T-helper 22 cell (primary cell): ENCODE measurements at places on chromosomes 1 and 21.

DNA sequence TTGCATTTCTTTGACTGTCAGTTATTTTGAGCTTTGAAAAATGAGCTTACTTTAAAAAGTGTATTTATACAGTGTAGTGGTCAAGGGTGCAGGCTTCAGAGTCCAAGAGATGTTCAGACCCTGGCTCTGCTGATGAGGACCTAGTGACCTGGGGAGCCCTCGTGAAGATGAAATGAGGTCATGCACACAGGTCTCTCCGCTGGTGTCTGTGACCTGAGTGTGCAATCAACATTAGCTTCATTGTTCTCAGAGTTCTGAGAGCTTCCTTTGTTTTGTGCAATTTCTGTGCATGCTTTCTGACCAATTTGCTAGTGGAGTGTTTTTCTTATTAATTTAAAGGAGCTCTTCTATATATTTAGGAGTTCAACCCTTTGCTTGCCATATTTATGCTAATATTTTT lies 71.3 kb downstream of the RIPK4 start:
- no peak for DNase-seq

DNA sequence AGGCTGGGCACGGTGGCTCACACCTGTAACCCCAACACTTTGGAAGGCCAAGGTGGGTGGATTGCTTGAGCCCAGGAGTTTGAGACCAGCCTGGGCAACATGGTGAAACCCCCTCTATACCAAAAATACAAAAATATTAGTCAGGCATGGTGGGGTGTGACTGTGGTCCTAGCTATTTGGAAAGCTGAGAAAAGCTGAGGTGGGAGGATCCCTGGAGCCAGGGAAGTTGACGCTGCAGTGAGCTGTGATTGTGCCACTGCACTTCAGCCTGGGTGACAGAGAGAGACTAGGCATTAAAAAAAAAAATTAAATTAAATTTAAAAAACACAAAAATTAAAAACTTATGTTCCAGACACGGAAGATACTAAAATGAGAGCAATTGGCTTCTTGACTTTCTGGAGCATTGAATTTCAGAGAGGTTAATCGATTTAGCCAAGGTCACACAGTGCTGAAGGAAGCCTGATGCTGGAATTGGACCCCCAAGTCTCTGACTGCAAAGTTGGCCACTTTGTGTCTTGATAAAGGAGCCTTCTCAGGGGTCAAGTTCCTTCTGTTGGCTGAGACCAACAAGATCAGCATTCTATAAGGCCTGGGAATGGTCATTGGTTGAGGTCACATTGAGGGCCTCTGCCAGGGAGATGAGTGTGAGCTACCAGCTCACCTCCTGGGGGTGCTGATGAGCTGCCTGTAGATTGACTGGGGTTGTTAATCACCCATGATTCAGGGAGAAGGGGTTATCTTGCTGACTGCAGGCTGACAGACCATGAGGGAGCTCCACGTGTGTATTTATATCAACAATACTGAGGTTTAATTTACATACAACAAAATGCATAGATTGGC lies 54.3 kb downstream of the RPS6KA1 start:
- DNase-seq: no peak

DNA sequence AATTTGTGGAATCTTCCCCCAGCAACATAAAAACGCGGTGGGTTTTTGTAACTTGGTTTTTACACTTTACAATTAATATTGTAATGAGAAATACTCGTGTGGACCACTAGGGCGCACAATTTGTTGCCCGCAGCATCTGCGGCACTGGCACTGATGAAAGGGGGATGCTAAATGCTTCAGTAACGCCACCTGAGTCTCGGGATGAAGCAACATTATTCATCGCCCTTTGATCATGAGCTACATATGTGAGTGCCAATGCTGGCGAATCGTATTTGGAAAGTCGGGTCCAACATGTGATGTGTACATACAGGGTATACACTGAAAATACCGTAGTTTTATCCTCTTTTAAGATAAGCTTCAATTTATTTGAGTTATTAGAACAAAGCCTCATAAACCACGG lies 34.2 kb upstream of the COX20 start:
- peak; percentile 9 for DNase-seq

GRCh38 chr1:34296059-34296458 lies 119.4 kb downstream of the C1orf94 start:
- no peak for DNase-seq

DNA sequence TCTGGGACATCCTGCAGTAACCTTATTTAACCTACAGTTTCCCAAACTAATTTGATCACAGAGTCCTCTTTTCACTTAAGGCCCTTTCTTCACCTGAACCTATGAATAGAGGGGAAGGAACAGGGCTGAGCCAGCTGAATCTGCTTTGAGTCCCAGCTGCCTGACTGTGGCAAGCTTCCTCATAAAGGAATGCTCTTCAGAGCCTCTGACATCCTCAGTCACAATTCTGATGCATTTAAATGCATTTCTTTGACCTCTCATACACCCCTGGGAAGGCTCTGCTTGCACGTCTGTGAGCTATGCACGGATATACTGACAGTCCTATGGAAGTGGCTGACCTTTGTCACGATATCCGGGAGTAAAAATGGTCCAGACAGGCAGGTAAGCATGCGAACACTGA lies 673.1 kb downstream of the SMYD3 start:
- DNase-seq: no peak

- no peak for DNase-seq
Measured at GRCh38 chr1:33615546-33615945, 143.1 kb downstream of the ZSCAN20 start.

GRCh38 chr1:203478231-203478630 lies 2.6 kb downstream of the PRELP start:
- DNase-seq: no peak

- no peak for DNase-seq
Measured at GRCh38 chr1:53521924-53522552, 62.8 kb downstream of the DMRTB1 start.

DNA sequence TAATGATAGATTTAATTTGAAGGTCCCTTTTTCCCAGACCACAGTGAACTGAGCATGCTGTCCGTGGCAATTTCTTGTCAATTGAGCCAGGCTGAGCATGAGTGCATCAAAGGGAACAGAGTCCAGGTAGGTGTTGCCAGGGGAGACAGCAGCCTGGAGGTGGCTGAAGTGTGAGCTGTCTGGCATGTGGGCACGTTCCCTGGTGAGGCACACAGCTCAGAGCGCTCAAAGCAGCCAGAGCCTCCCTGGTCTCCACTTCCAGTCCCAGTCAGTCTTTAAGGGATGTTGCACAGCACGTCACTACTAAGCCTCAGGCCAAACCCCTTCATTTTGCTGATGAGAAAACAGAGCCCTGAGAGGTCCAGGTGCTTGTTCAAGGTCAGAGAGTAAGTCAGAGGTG lies 251.4 kb downstream of the MATN1 start:
- no peak for DNase-seq

DNA sequence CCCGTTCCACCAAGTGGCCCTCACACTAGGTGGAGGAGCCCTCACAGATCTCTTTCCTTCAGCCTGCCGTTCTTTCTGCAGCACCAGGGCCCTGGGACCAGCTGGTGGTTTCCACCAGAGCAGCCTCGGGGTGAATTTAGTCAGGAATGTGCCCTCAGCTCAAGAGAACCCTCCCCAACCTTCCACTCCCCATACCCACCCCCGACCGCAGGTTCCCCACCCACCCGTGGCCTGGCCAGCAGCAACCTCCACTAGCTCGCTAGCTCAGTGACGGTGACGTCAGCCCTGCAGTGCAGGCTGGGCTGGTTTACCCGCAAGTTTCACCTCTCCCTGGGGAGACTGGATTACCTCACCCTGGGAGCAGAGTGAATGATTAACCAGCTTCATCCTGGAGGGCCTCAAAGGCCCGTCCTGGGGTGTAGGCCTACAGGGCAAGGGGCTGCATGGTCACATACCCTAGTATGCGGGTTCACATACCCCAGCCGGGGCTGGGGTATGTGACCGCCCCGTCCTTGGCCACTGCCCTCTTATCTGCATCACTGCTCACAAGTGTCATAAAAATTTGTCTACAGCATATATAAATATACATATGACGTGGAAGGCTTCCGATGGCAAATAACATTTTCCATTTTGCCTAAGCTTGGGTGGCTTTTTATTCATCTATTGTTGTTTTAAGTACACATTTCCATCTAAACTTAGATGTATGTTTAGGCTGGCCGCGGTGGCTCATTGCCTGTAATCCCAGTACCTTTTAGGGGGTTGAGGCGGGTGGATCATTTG lies 24.5 kb downstream of the ELF3 start:
- DNase-seq: no peak

DNA sequence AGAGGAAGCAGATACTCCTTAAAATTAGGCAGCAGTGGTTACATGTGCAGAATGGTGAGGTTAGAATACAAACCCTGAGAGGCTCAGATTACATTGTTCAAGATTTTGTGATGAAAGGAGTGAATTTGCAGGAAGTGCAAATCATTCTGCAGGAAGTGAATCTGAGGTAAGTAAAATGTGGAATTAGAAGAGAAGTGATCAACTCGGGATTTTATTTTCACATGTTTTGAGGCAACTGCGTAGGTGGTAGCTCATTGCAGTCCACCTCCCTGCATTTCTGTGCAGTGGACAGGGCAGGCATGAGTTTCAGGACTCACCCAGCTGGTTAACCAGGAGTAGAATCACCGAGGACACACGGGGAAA lies 2.1 kb upstream of the PLA2G2C start:
- no peak for DNase-seq

DNA sequence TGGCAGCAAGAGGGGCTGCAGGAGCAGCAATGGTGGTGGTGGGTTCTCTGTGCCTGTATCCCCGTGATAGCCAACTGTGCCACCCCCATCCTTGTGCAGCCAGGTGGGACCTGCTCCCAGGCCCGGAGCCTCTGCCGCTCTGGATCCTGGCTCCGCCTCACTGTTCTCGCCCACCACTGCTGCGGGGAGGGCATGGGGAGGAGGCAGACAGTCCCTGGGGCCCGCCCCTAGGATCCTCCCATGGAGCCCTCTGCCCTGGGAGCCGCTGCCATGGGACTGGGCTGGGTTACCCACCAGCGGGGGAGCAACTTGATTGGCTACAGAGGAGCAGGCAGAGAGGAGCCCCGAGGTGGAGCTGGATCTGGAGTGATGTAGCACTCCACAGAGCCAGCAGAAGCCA lies 31.6 kb downstream of the CD1D start:
- no peak for DNase-seq

- no peak for DNase-seq
Measured at GRCh38 chr1:121414905-121415304, 230.1 kb downstream of the SRGAP2C start.

DNA sequence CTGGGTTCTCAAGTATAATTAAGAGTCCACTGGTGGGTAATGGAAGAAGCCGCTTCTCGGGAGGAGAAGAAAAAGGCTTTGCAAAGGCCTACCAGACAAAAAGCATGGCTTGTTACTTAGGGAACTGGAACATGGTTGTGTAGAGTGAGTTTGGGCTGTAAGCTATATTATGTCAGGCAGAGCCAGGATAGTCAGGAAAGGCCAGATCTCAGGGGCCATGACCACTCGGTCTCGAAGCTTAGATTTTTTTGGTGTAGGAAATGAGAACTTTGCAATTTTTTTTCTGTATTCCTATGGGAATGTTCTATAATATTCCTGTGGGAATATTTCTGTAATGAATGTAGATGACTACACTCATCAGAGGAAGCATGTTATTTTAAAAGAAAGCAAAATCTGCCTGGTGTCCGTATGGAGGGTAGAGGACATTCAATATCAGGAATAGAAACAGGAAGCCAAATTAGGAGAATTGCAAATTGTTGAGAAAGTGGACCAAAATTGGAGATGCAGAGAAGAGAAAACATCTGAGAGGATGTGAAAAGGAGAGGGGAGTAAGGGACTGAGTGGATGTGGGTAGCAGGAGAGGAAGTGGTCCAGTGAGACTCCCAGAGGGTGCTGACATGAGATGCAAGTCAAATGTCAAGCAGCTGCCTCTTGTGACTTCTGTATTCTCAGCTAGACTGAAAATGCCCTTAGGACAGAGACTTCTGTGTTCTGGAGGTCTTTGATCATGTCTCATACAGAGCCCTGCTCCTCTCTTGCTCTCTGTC lies 45.2 kb upstream of the HAO2 start:
- DNase-seq: no peak

- DNase-seq: peak; percentile 63
Measured at GRCh38 chr1:93878501-93878888, 511 bp downstream of the DNTTIP2 start.

- no peak for DNase-seq
Measured at GRCh38 chr1:93223023-93223675, 42.6 kb downstream of the CCDC18 start.

GRCh38 chr1:34131396-34132160 lies 33.5 kb downstream of the CSMD2 start:
- no peak for DNase-seq

GRCh38 chr1:183243161-183244050 lies 57.3 kb downstream of the LAMC2 start:
- no peak for DNase-seq

DNA sequence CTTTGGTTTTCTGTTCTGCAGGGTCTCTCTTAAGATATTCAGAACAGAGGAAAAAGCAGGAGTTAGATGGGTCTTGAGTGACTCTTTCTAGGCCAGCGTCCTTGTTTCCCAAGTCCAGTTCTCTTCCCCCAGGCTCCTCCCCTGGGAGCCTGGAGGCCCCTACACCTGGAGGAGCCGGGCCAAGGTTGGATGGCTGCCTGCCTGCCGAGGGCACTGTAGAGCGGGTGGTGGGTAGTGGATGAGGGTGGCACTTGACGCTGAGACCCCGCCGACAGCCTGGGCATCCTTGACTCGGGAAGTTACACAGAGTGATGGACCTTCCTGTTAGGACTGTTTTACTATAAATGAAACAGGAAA lies 17.4 kb upstream of the KANK4 start:
- no peak for DNase-seq

GRCh38 chr1:150076066-150076465 lies 8.5 kb downstream of the VPS45 start:
- DNase-seq: no peak

- no peak for DNase-seq
Measured at GRCh38 chr21:44074315-44074958, 32.8 kb upstream of the PWP2 start.

GRCh38 chr1:67304023-67304422 lies 3.6 kb upstream of the IL12RB2 start:
- DNase-seq: no peak

GRCh38 chr1:200365897-200366426 lies 43.9 kb downstream of the ZNF281 start:
- DNase-seq: no peak

DNA sequence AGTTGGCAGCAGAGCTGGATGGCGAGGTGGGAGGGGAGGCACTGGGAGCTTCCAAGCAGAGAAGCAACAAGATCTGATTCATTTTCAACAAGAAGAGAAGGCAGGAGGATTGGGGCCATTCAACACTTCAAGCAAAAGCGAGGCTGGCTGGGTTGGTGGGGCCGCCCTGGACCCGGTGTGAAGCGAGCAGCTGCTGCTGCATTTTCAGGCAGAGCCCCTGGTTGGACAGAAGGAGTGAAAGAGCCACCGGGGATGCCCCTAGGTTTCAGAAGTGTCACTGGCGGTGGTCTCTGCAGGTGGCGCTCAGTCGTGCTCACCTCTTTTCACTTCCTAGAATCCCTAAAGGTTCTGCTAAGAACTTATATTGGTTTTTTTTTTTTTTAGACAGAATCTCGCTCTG lies 18.0 kb downstream of the SLC2A7 start:
- DNase-seq: no peak

DNA sequence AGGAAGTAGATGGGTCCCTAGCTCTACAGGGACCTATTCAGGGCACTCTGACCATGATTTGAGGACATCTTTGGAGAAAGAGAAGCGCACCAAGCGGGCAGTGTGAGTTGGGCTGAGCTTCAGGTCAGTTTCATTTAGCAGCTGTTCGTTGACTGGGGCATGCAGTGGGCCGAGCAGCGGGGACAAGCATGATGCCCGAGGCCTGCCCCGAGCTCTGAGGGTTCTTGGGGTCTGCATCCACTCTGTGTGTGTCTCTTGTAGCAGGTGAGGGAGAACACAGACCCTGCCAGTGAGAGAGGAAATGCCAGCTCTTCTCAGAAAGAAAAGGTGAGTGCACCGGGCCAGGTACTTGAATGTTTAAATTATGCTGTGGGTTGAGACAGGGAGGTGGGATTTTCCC lies 5.4 kb downstream of the THAP3 start:
- no peak for DNase-seq
